ENCODE measurements at places on chromosomes 2 and 18.
A peak's percentile ranks its signal among the peaks of the same experiment; 100 is the strongest.

GRCh38 chr2:61952288-61952687, 46.8 kb downstream of the COMMD1 start:
- DNase-seq, result no peak

DNA sequence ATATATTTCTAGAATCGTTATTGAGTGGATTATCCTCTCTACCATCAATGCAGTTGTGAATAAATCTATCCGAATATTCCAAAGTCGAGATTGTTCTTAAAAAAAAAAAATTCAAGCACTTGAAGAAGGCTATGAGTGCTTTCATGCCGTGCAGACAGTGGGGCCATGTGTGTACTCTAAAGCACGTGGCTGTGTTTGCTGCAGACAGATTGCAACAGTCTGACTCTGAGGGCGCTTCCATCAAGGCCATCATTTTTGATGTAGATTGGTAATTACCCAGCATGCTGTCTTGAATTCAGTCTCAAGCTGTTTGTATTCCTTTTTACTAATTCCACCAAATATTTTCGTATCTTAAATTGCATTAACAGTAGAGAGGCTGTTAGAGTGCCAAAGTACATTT, 325.9 kb upstream of the LINC00305 start:
- no peak for DNase-seq

- DNase-seq, result no peak
These were observed 257.2 kb upstream of the THUMPD2 start for GRCh38 chr2:40036241-40036640.

DNA sequence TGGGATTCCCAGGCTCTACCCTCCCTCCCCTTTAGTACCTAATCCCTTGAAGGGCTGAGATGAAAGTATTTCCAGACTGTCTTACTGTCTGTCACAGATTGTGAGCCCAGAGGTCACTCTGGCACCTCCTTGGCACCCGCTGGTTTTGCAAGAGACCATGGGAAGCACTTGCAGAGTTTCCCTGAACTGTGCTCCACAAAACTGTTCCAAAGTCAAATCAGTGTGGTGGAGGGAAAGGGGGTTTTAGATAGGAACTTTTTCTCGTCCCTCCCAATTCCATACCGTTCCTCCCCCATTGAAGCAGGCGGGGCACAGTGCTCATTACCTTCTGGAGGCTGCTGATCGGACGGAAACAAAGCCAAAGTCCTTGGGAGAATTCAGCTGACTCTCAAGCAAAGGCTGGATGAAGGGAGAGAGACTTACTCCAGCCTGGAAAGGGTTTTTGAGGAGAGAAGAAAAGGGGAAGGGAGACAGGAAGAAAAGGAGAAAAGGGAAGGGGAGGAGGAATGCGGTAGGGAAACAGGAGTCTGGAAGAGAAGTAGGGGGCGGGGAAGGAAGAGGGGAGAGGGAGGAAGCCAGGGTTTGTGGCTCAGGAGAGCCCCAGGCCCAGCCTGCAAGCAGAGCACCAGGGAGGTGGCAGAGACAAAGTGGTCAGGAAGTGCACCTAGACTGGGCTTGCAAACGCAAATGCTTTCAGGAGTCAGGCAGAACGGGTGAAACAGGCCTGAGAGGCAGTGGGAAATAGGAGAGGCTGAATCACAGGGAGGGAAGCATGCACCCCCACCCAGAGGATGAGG, 88.4 kb upstream of the SP3 start:
- no peak for DNase-seq

- DNase-seq, result no peak
These were observed 606.6 kb upstream of the SYT4 start for GRCh38 chr18:43883886-43884285.

- peak; percentile 83 for DNase-seq
These were observed 14.7 kb upstream of the ITGB6 start for GRCh38 chr2:160214461-160215445.

DNA sequence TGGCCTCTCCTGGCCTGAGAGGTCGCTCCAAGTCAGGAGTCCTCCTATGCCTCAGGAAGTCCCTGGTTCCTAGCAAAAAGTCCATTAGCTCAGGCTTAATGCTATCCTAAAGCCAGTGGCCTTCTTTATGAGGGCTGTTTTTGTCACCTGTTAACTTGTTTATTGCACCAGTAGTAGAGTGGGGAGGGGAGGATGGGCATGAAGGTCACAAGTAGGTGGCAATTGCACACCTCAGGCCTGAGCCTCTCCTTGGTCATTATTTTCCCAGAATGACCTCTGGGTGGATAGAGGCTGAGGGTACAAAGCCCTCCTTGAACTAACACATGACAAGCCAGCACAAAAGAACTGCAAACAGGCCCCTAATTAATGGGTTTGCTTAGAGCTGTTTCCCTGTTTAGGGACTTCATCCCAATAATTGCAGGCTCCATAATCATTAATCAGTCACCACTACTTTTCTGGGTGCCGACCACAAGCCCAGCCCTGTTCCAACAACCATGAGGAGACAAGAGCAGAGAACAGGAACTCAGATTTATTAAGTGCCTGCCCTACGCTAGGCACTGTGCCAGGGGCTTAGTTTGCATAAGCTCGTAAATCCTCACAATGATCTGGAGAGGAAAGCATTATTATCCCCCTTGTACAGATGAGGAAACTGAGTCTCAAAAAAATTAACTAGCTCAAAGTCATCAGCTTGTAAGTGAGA, 123.0 kb upstream of the PKDCC start:
- DNase-seq, result no peak

GRCh38 chr18:79400591-79401381, 5.1 kb downstream of the NFATC1 start:
- DNase-seq, result no peak

- DNase-seq, result no peak
These were observed 514.4 kb upstream of the HS6ST1 start for GRCh38 chr2:128832946-128833663.

GRCh38 chr2:48257456-48257855, 272.5 kb upstream of the STON1 start:
- no peak for DNase-seq

DNA sequence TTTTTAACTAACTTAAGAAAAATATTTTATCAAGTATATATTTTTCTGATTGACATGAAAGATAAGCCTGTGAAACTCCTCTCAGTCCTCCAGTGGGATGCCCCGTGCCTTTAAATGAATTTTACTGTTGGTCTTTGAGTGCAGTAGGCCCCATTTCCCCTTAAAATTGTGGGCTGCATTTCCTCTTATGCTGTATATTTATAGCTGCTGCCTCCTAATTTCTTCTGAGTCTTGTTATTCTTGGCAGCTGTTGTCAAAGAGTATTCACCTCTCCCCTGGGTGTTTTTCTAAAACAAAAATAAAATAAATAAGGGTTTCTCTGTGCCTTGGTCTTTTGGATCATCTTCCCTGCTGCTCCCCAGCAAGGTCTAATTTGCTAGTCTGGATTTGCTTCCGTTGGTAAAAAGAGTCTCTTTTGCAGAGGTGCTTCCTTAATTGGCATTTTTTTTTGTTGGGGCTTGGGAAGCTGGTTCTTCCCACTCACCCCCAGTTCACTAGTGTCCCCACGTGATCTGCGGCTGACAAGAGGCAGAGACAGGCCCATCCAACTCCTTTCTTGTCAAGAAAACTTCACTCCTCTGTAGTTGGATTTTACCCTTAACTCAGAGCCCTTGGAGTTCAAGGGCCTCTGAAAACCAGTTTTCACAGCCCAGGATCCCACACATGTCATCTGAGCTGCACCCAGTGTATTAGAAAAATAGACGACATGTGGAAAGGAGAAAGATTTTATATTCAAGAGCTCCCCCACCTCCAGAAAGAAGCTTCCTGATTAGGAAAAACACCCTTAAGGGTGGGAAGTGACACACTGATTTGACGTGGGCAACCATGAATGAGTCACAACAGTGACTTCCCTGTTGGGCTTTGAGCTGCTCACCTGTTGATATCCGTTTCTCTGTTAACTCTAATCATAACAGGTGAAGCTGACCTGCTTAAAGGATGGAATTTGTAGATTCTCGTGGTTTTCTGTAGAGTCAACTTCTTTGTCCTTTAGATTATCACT, 431.5 kb downstream of the DCDC2C start:
- DNase-seq, result no peak

GRCh38 chr2:203071148-203071547, 56.5 kb downstream of the NBEAL1 start:
- no peak for DNase-seq

DNA sequence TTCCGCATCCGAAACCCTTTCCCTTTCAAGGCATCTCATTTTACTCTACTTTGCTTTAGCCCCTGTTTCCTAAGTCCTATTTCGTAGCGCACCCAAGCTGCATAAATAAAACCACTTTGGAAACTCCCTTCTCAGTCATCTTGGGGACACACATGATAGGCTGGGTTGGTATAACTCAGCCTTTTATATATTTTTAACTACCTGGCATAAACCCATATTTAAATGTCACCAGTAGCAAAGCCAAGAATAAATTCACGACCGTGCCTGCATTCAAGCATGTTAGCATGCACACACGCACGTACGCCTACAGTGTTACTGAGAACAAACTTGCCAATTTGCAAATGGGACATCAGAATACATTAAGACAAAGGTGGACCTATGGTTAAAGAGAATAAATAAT, 564.7 kb upstream of the PIK3C3 start:
- DNase-seq, result no peak

GRCh38 chr2:189164746-189165145, 14.8 kb downstream of the COL5A2 start:
- DNase-seq, result no peak

DNA sequence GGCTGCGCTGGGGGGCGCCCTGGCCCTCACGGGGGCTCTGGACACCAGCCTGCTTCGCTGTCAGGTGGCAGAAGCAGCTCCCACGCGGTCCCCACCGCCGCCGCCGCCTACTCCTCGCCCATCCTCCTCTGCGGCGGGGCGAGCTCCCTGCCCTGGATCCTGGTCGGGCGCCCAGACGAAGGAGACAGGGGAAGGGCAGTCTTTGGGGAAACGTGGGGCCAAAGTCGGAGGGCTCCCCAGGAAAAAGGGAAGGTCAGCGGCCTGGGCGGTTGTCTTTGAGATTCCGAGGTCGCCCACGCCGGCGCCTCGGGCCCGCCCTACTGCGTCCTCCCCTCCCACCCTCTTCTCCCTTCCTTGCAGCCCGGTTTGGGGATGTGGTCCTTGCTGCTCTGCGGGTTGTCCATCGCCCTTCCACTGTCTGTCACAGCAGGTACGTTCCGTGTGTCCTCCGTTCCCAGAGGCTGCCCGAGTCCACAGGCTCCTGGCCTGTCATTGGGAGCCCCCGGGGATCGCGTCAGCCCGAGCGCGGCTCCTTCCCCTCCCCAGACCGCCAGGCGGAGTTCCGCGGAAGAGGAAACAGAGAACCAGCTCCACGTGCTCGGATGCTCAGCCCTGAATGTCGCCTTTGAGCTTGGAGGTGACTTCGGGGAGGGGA, 800 bp downstream of the IL1RL2 start:
- no peak for DNase-seq

- peak; percentile 38 for DNase-seq
These were observed 99.4 kb upstream of the RND3 start for GRCh38 chr2:150586858-150587257.

DNA sequence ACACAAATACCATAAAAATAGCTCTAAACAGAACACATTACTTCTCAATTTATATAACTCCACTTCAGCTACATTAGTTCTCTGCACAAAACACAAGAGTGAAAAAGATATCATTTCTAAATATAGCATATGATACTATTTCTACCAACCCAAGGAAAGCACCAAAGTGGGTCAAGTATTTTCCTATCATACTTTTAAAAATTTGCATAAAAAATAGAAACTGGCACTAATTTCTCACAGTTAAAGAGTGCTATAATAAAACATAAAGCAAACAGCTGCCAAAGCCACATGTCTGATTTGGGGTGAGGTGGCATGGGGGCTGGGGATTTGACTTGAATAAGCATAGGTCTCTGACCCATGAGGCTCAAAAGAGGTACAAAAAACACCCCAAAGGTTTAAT, 61.5 kb downstream of the BARD1 start:
- DNase-seq, result no peak

- no peak for DNase-seq
These were observed 120.8 kb upstream of the CHAC2 start for GRCh38 chr2:53646788-53647187.

DNA sequence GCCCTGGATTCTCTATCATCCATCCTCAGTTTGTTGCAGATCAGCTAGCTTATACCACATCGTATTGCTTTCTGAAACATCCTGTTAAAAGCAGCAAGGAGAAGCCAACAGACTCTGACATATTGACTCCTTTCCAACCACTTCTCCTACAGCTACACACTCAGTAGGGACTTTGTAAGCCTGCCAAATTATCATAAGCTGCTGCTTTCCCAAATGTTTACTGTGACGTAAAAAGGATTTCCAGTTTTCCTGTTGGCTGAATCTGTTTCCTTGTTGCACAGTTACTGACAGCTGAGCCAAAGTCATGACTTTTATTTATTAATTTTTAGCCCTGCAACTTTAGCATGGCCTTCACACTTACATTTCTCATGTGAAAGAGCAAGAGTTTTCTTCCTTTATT, 294.3 kb downstream of the KCNJ3 start:
- no peak for DNase-seq

DNA sequence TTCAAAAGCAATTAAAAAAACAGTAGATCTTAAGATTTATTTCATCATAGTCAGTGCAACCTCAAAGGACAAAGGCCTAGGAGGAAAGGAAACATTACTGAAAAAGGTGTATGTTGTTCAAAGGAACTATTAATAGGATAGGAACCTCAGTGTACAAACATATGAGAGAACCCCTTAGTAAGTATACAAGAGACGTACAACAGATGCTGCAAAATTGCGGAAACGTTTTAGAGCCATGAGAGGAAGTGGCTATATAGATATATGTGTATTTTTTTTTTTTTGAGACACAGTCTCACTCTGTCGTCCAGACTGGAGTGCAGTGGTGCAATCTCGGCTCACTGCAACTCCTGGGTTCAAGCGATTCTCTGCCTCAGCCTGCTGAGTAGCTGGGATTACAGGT, 22.2 kb downstream of the PIK3C3 start:
- no peak for DNase-seq

DNA sequence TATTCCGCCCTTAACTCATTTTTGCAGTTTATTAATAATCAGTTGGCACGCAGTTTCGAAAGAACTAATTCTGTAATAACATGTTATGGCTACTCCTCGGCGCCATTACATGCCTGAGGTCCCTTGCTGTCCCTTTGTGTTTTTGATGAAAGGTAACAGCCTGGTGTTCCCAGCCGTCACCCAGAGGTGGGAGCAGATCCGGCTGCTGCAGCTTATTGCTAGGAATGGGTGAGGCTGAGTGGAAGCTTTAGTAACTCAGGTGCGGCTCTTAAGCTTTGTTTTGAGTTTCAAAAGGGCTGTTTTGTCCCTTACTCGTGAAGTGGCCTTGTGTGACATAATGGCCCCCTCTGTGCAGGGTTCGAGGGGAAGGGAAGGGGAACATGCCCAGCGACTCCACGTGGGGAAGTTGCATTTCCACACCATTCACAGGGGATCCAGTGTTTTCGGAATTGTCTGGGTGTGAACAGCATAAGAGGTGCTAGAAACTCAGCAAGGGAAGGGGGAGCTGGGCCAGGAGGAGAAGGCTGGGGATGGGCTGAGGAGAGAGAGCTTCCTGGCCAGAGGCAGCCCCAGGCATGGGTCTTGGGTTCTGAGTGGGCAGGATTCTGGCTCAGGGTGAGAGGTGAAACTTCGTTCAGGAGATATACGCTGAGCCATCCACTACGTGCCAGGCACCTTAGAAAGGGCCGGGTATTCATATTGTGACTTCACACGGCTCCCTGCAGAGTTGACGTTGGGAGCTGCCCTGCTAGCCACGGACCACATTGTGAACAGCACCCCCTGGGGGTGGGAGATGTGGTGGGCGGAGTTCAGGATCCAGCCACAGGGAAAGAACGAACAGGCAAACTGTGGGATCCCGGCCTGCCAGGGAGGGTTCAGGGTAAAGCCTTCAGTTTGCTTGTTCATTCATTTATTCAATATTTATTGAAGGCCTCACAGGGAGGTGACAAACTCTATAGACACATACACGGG, 84.4 kb downstream of the TGOLN2 start:
- DNase-seq, result no peak

- DNase-seq, result no peak
These were observed 126.9 kb upstream of the CYP1B1 start for GRCh38 chr2:38202713-38203445.
